ENCODE measurements at places on chromosomes 5 and 9.

- DNase-seq, result no peak
Measured at GRCh38 chr5:178589180-178590140, 733 bp downstream of the COL23A1 start.

DNA sequence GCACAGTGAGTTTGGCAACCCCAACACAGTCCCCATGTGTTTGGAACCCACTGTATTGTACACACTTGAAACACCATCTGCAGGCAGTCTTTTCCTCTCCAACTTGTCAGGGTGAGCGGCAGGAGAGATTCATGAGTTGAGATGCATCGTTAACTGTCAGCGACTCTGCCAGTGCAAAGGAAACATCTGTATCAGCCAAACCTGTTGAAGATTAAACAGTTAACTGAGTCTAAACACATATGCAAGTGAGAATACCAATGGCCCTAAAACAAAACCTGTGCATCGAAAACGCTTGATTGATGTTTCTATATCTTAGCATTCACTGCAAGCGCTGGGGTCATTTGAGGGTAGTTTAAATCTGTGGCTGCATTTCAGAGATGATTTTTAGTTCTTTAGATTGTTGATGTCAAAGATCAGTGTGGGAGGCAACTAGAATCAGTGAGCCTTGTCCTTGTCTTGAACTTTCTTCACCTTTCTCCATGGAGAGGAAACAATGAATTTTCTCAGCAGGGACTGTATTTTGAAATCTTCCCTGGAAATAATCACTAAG, 41.3 kb upstream of the PAM start:
- no peak for DNase-seq

DNA sequence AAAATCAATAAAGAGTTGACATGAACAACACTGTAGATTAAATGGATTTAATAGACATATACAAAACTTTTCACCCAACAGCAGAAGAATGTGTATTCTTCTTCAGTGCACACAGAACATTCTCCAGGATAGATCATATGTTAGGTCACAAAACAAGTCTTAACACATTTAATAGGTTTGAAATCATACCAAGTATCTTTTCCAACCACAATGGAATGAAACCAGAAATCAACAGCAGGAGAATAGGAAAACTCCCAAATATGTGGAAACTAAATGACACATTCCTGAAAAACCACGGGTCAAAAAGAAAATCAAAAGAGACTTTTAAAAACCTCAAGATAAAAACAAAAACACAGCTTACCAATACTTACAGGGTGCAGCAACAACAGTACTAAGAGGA, 790.1 kb upstream of the ZNF608 start:
- DNase-seq, result no peak

DNA sequence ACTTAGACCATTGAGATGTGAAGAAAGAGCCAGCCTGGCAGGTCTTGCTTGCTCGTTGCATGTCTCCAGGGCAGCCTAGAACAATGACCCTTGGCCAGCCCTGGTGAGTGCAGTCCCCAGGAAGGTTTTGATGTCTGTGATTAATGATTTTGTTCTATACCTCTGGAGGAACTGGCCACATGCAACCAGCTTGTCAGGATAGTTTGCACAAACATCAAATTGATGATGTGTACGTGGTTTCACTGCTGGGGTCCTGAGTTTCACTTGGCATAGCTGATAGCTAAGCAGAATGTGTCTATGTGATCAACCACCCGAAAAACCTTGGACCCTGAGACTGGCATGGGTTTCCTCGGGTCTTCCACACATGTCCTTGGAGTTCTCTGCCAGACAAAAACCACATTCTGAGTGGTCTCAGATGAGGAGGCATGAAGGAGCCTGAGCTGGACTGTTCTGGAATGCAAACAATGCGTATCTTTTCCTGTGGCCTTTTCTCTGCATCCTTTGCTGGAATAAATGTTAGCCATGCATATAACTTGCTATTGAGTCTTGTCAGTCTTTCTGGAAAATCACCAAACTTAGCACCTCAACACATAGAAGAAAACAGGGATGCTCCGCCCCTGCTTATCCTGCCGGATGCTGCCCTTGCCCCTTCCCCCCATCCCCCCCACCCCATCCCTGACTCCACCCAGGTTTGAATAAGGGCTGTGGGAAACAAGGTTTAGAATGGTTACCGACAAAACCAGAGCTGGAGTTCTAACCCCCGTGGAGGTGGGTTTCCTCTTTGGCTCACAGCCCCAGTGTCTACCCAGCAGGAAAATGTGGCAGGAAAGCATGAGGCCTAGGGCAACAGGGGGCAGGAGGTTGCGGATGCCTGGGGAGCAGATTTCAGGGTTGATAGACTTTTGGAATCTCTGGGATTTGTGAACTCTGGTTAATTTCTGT, 50.1 kb upstream of the ANKRD33B start:
- DNase-seq, result no peak

GRCh38 chr9:28782630-28783029, 1209.3 kb upstream of the C9orf72 start:
- DNase-seq, result no peak

- DNase-seq, result no peak
Measured at GRCh38 chr5:163695830-163696578, 190.6 kb downstream of the MAT2B start.

Measured in stimulated activated CD4-positive, alpha-beta T cell treated with anti-CD3 and anti-CD28 coated beads, TNF-alpha, amount 100 ng/mL, for 4 hours (primary cell).